ENCODE measurements at places on chromosomes 1 and 21. TPM values are rescaled to one million over a fixed set of nuclear protein-coding genes. Genes with fewer than 3 reads are reported as not detected.

NIPAL3 gene
- polyA plus RNA-seq: 5.8 TPM

GRCh38 chr1:174652569-174653280 lies 205.0 kb downstream of the GPR52 start:
- no peak for DNase-seq

PALMD gene
- polyA plus RNA-seq: 5.2 TPM

DNA sequence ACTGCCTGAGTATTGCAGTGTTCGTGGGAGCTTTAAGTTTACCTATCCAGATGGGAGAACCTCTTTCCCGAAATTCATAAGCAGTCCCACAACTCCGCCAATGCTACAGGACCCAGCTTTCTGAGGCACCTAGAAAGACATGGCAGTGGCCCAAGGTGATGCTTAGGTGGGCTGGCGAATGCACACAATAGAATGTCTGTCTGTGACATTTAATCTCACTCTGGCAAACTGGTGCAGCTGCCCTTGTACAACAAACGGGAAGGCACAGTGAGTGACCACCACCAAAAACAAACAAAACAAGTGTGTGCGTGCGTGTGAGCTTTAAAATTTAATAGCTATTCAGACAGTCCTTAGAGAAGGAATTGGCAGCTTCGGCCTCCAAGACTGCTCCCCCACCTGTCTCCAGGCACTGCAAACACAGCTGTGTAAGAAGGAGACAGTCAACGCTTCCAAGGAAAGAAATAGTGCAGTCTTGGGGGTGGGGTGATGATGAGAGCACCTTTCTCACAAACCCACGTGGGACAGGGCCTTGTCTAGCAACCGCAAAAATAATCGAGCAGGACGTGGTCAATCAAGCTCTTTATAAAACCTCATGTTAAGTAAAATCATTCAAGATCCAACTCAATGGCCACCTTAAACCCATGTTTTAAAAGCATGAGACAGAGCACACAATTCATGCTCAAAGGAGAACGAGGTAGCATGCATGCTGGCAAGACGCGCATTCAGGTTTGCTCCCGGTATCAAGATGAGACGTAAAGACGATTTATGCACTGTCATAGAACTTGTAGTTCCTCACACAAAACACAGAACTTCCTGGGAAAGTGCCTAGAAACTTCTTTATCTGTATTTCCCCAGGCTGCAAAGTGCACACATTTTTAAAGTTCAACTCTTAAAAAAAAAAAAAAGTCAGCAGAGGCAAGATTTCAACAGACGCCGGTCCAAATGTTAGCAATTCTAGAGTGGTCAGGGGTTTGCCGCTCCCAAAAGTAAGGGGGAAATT lies 84.1 kb downstream of the TM2D1 start:
- peak; percentile 75 for DNase-seq

GRCh38 chr1:51661081-51661518 lies 44.2 kb downstream of the OSBPL9 start:
- no peak for DNase-seq

DNA sequence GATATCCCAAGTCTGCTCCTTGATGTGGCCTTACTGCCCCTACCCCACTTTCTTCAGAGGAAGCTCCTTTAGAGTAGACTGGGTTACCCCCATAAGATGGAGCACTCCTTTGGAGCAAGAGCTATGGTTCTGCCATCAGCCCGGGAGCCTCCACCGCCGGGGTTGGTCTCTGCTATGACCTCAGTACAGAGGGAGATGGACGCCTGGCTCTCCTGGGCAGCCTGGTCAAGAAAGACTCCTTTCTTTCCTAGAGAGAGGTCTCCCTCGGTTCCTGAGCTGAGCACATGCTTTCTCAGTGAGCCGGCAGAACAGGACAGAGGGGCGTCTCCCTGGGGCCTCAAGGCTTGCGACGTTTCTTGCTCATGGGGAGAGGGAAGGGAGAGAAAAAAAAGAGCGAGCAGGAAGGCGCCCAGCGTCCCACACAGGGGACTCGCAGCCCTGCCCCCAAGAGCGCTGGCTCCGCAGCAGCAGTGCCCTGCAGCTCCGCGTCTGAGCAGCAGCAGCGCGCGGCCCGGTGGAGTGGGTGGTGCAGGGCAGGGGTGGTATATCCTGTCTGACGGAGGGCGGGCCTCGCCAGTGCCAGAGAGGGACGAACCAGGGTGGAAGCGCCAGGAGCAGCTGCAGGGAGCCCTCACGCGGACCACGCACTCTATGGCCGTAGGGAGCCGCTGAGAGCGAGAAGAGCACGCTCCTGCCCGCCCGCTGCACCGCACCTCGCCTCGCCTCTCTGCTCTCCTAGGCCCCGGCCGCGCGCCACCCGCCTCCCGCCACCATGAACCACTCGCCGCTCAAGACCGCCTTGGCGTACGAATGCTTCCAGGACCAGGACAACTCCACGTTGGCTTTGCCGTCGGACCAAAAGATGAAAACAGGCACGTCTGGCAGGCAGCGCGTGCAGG lies at the start of gene PKP1:
PKP1 (plus strand) TSS at position 576 of the 899 bp plus-strand sequence; CDS start at position 773, 197 bp downstream.
- peak; percentile 58 for DNase-seq

DNA sequence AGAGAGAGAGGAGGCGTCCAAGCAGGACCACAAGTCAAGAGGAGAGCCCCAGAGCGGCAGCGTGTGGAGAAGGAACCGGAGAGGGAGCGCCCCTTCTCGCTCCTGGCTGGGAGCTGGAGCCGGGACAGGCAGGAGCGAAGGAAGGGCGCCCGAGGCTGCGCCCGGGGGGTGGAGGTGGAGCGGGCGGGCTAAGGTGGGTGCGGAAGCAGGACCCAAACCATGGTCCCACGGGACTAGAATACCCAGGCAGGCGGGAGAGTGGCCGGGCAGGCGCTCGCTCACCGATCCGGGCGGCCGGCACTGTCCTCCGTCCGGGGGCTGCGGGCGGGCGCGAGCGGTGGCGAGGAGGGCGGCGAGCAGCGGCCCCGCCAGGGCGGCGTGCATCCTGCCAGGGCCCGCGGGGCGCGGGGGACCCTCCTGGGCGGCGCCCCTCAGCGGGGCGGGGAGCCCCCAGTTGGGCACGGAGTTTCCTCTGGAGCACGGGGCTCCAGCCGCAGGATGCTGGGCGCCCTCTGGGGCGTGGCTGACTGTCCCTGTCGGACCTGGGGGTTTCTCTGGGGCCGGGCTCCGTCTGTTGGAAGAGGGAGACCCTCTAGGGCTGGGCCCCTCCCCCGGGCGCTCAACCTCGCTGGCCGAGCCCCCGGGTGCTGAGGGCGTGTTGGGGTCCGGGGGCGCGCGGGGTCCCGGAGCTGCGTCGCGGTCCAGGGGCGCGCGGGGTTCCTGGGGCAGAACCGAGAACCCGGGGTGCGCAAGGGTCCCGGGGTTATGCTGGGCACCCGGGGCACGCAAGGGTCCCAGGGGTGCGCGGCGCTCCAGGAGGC lies 569 bp downstream of the TRABD2B start:
- DNase-seq: no peak

ZBTB18 gene
- 7.4 TPM for polyA plus RNA-seq

DNA sequence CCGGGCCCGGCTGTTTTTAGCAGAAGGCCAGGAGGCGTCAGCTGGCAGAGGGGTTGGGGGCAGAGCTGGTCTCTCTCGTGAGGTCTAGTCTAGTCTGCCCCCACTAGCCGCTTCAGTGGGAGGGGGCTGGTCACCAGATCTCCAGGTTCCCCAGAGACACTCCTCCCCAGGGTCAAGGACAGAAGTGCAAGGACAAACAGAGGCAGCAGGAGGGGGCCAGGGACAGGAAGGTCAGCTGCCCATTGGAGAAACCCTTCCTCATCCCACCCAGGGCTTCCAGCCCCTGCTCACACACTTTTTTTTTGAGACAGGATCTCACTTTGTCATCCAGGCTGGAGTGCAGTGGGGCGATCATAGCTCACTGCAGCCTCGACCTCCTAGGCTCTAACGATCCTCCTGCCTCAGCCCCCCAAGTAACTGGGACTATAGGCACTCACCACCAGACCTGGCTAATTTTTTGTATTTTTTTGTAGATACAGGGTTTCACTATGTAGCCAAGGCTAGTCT lies 10.0 kb downstream of the FAM229A start:
- DNase-seq: no peak

- DNase-seq: no peak
Observed at GRCh38 chr1:107318932-107319331, 178.1 kb downstream of the NTNG1 start.

DNA sequence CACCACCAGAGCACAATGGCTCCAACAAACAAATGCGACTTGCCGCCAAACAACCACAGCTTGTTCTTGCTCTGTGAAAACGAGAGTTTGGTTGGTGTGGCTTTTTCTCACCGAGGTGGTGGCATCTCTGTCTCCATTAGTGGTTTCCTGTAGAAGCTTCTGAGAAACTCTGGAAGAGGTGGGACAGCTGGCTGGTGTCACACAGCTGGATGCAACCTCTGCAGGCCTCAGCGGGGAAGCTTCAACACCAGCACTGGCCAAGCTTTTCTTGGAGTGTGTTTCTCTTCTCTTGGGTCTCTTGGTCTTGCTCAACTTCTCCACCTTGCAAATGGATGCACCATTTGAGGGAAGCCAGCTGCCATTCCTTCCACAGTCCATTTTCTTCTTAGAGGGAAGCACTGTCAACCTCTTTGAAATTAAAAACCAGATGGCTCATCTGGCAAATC lies 124.8 kb downstream of the KCNN3 start:
- DNase-seq: peak; percentile 93

GRCh38 chr1:150022357-150022756 lies 11.8 kb upstream of the OTUD7B start:
- DNase-seq: no peak
